Activated naive CD4-positive, alpha-beta T cell treated with anti-CD3 and anti-CD28 coated beads for 36 hours (primary cell): ENCODE measurements at places on chromosomes 3 and 15. TPM values are rescaled to one million over a fixed set of nuclear protein-coding genes. Genes with fewer than 3 reads are reported as not detected.
A peak's percentile ranks its signal among the peaks of the same experiment; 100 is the strongest.

SLC24A1 gene
- 12.4 TPM for total RNA-seq

TRH gene
- total RNA-seq = not detected

GOLGA8S gene
- total RNA-seq = 0.05 TPM

- no peak overlapping the region for H3K4me3 ChIP-seq
- peaks cover 2% of the 10 kb centered on the region for H3K27me3 ChIP-seq
- H3K36me3 ChIP-seq = no peaks in the 10 kb centered on the region
- no peak overlapping the region for H3K27ac ChIP-seq
Measured at GRCh38 chr15:68678746-68679145, 100.0 kb downstream of the CORO2B start.

DNA sequence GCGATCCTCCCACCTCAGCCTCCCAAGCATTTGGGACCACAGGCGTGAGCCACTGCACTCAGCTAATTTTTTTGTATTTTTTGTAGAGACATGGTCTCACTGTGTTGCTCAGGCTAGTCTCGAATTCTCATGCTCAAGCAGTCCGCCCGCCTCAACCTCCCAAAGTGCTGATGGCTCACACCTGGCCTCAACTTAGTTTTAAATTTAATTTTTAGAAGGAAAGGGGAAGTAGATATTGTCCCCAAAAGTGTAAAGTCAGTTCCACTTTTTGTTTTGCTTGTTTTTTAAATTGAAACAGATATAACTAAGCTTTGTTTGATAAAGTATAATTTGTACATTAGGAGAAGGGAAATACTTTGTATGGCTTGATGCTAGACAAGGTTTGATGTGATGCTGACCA, 31.3 kb upstream of the NFKBIZ start:
- H3K4me1 ChIP-seq = peaks cover 56% of the 10 kb centered on the region
- no peak overlapping the region for H3K27ac ChIP-seq
- no peak overlapping the region for H3K4me3 ChIP-seq

STRC gene
- total RNA-seq = 0.77 TPM

DNA sequence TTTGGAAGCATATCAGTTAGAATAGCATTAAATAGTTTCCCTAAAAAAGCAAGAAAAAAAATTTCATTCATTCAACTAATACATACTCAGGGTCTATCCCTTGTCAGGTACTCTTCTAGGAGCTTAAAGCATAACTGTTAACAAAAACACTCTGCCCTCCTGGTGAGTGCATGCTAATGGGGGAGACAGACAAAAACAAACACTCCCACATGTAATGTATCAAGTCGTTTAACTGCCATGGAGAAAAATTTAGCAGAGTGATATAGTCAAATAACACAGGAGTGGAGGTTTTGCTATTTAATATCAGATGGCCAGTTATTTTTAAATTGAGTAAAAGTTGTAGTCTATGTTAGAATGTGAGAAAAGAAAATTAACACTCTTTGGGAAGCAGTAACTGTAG, 254.5 kb upstream of the RARB start:
- no peaks in the 10 kb centered on the region for H3K27me3 ChIP-seq
- DNase-seq = no peak
- H3K27ac ChIP-seq = no peak overlapping the region
- H3K4me3 ChIP-seq = no peak overlapping the region
- no peaks in the 10 kb centered on the region for H3K4me1 ChIP-seq
- H3K36me3 ChIP-seq = no peaks in the 10 kb centered on the region

DNA sequence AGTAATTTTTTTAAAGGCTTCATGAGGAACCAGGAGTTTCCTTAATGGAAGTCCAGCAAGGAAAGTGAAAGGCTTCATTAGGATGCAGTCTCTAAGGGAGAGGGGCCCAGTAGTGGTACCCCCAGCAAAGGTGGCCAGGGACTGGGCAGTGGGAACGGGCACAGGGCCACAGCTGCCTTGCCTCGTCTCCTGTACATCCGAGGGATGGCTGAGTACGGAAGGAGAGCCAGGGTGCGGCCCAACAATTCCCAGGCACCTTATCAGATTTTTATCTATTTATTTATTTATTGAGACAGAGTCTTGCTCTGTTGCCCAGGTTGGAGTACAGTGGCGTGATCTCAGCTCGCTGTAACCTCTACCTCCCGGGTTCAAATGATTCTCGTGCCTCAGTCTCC, 14.5 kb downstream of the SEMA3G start:
- no peaks in the 10 kb centered on the region for H3K36me3 ChIP-seq
- H3K27ac ChIP-seq = no peak overlapping the region
- DNase-seq = no peak
- H3K4me1 ChIP-seq = no peaks in the 10 kb centered on the region
- no peaks in the 10 kb centered on the region for H3K27me3 ChIP-seq
- H3K4me3 ChIP-seq = no peak overlapping the region

GRCh38 chr15:71254491-71254890, 139.2 kb downstream of the THSD4 start:
- no peaks in the 10 kb centered on the region for H3K36me3 ChIP-seq
- H3K4me1 ChIP-seq = no peaks in the 10 kb centered on the region
- no peak overlapping the region for H3K27ac ChIP-seq
- no peak for DNase-seq
- H3K4me3 ChIP-seq = no peak overlapping the region
- no peaks in the 10 kb centered on the region for H3K27me3 ChIP-seq

- H3K4me1 ChIP-seq = peaks cover 35% of the 10 kb centered on the region
- DNase-seq = peak; percentile 69
- H3K27ac ChIP-seq = peak overlapping the region; percentile 83
Measured at GRCh38 chr3:197750858-197751737, 1.4 kb downstream of the FYTTD1 start.

- no peaks in the 10 kb centered on the region for H3K27me3 ChIP-seq
- DNase-seq = no peak
- peaks cover 39% of the 10 kb centered on the region for H3K4me1 ChIP-seq
Measured at GRCh38 chr15:31270767-31271166, 55.9 kb upstream of the KLF13 start.

- no peak overlapping the region for H3K27ac ChIP-seq
- no peak for DNase-seq
- peaks cover 1% of the 10 kb centered on the region for H3K4me1 ChIP-seq
- no peaks in the 10 kb centered on the region for H3K27me3 ChIP-seq
- H3K4me3 ChIP-seq = no peak overlapping the region
- no peaks in the 10 kb centered on the region for H3K36me3 ChIP-seq
Measured at GRCh38 chr15:66714543-66714981, 12.5 kb downstream of the SMAD6 start.

- H3K27ac ChIP-seq = peak overlapping the region; percentile 56
- H3K36me3 ChIP-seq = no peaks in the 10 kb centered on the region
- H3K27me3 ChIP-seq = no peaks in the 10 kb centered on the region
- no peak for DNase-seq
- peak overlapping the region; percentile 59 for H3K4me3 ChIP-seq
Measured at GRCh38 chr15:60128000-60128376, 123.9 kb downstream of the FOXB1 start.

DNA sequence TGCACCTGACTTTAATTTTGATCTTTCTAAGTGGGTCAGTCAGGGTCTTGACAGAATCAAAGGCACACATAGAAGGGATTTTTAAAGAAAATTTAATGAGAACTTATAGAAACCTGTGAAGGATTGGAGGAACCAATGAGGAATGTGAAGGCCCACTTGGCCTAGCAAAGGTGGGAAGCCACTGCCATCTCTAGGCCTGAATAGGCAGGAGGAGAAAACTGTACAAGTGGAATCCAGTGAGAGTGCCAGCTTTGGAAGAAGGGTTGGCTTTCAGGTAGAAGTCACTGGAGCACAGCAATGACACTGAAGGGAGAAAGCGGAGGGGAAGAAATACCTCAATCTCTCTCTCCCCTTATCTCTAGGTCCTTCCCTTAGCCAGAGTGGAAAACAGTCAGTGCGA, 380.7 kb upstream of the KCNMB2 start:
- H3K27me3 ChIP-seq = no peaks in the 10 kb centered on the region
- H3K4me1 ChIP-seq = no peaks in the 10 kb centered on the region
- no peak overlapping the region for H3K27ac ChIP-seq
- peak; percentile 14 for DNase-seq

DNA sequence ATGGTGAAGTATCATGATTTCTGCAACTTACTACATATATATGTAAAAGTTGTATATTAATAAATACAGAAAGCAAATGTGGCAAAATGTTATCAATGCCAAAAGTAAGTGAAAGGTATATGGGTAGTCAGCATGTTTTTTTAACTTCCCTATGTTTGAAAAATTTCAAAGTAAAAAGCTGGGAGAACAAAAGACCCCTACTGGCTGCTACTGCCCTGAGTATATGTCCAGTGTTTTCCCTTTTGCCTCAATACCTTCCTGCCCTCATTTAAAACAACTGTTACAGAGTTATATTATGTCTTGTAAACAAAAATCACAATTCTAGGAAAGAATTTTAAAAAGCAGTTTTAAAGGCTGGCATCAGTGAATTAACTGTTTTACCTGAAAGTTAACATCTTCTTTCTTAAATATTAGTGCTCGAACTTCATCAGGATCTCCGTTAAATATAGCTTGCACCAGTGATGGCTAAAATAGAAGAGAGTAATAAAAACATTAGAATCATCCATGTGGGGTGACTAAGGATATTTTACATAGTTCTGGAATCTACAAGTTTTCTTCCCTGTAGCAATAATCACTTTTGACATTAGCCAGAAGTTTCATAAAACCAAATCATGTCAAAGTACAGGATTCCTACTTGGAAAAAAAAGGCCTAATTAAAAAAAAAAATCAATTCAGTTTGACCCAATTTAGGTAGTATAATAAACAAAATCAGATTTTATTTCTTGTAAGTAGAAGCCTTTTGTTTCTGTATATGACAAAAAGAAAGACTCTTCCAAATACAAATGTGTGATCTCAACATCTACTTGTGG, 2.7 kb downstream of the ANKRD28 start:
- H3K27ac ChIP-seq = no peak overlapping the region
- no peaks in the 10 kb centered on the region for H3K27me3 ChIP-seq
- peaks cover 50% of the 10 kb centered on the region for H3K4me1 ChIP-seq
- H3K36me3 ChIP-seq = peaks cover 16% of the 10 kb centered on the region

DNA sequence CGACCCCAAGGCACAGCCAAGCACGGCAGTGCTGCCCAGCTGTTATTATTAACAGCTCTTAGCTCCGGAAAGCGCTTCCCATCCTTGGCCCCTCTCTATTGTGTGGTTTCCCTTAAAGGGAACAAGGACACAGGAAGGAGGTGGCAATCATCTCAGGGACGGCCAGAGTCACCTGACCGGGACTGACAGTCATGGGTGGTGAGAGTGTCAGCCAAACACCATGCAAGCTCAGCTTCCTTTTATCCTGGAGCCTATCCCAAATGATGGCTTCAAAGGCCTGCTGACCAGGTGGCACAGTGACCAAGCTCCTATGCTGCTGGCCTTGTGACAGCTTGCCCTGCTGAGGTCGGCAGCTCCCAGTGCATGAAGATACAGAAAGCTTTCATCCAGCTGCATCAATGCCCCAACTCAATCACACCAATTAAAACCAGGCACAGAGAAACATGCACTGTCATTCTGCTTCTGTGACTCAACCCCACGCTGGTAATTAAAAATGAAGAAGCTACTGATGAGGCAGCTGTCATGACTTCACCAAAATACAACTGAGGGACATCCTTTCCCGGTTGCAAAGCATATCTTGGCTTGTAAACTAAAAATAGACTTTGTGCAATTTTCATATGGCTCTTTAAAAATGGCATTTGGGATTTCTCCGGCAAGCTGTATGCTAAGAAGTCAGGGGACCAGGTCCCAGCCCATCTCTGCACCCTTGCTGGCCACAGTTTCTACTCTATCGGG, 34.0 kb downstream of the PCSK6 start:
- H3K4me1 ChIP-seq = peaks cover 4% of the 10 kb centered on the region
- peak; percentile 11 for DNase-seq
- no peak overlapping the region for H3K27ac ChIP-seq
- H3K4me3 ChIP-seq = no peak overlapping the region

DNA sequence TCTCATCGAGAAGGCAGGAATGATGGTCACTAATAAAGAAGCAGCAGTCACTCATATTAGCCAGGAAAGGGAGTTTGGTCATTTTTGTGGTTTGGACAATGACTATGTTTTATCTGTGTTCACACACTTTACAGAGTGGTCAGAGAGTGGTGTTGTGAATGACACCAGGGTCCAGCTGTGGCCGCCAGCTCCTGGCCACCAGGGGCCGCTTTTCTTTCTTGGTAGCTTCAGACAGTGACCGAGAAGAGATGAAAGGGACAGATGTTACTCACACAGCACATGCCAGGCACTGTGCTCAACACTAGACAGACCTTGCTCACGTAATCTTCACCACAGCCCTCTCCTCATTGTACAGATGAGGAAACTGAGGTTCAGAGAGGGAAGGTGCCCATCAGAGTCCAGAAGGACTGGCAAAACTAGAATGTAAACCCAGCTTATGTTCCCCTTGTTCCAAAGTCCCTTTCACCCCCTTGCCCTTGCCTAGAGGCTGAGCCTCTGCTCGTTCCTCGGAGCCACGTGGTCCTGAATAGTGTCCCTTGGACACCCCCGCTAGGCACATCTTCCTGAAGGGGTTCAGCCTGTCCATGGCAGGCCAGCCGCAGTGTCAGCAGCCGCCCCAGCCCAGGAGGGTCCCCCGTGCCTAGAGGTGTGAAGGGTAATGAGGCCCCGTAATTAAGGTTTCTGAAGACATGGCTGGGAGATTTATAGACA, 55.6 kb downstream of the CYP11A1 start:
- no peaks in the 10 kb centered on the region for H3K27me3 ChIP-seq
- H3K36me3 ChIP-seq = no peaks in the 10 kb centered on the region
- no peak overlapping the region for H3K27ac ChIP-seq
- no peak overlapping the region for H3K4me3 ChIP-seq

DNA sequence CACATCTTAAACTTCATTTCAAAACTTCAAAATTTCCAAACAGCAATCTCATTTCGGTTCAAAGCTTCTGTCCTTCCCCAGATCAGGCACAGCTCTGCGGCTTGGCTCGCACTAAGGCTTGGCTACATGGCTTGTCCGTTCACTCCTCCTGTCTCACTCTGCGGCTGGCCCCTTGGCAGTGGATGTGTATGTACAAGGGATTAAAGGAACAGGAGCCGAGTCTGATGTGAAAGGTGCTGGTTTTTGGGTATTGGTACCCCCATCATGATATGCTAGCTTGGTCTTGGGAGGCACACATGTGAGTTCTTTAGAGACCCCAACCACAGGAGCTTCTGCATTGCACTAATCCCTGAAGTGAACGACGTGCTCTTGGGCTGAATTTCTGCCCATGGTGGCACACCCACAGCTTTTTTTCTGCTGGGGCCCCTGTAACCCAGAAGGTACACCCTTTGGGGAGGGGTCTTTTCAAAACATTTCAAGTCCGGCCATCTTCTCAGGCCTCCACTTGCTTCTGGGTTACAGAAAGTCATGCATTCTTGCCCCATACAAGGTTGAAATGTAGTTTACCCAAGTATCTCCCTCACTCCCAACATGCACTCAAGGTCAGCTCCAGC, 12.6 kb downstream of the TM6SF1 start:
- H3K27me3 ChIP-seq = no peaks in the 10 kb centered on the region
- no peak overlapping the region for H3K27ac ChIP-seq
- no peaks in the 10 kb centered on the region for H3K4me1 ChIP-seq
- H3K4me3 ChIP-seq = no peak overlapping the region

DNA sequence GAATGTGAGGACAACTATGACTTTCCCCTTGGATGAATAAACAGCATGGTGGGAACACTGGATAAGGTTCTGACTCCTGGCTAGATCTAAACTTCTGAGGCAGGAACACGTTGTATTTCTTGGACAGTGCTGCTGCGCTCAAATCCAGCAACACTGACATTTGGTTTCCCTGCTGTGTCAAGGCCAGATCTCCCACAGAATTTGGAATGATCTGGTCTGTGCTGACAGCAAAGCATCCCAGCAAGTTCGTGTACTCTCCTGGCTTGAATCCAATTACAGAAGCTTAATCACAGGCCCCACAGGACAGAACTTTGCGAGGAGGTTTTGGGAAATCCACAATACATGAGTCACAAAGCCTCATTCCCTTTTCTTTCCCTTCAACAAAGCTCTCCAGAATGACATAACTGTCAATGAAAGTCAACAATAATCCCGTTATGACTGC, 92.5 kb downstream of the ADAMTS9 start:
- H3K27ac ChIP-seq = no peak overlapping the region
- no peaks in the 10 kb centered on the region for H3K4me1 ChIP-seq
- H3K4me3 ChIP-seq = no peak overlapping the region
- no peaks in the 10 kb centered on the region for H3K36me3 ChIP-seq
- H3K27me3 ChIP-seq = no peaks in the 10 kb centered on the region
